ENCODE measurements at places on chromosomes 5 and 9.
A peak's percentile ranks its signal among the peaks of the same experiment; 100 is the strongest.

- H3K4me3 ChIP-seq = 0 out of 2 replicates have a peak overlapping the region, but pooled peaks have one; percentile 1
- H3K27me3 ChIP-seq = no peaks in the 10 kb centered on the region
- peaks cover 70% of the 10 kb centered on the region for H3K4me1 ChIP-seq
- DNase-seq = peak; percentile 83
- H3K36me3 ChIP-seq = no peaks in the 10 kb centered on the region
- peak overlapping the region; percentile 91 for H3K27ac ChIP-seq
Measured at GRCh38 chr5:92944903-92945604, 636.0 kb downstream of the NR2F1-AS1 start.

- DNase-seq = no peak
- no peaks in the 10 kb centered on the region for H3K36me3 ChIP-seq
- H3K4me3 ChIP-seq = no peak overlapping the region
- peaks cover 19% of the 10 kb centered on the region for H3K4me1 ChIP-seq
- no peak overlapping the region for H3K27ac ChIP-seq
- no peaks in the 10 kb centered on the region for H3K27me3 ChIP-seq
Measured at GRCh38 chr9:133998915-133999595, 6.9 kb upstream of the VAV2 start.

- H3K4me1 ChIP-seq = no peaks in the 10 kb centered on the region
- no peak for DNase-seq
- H3K27me3 ChIP-seq = no peaks in the 10 kb centered on the region
- H3K4me3 ChIP-seq = no peak overlapping the region
Measured at GRCh38 chr5:112127861-112128260, 291.2 kb downstream of the EPB41L4A start.

DNA sequence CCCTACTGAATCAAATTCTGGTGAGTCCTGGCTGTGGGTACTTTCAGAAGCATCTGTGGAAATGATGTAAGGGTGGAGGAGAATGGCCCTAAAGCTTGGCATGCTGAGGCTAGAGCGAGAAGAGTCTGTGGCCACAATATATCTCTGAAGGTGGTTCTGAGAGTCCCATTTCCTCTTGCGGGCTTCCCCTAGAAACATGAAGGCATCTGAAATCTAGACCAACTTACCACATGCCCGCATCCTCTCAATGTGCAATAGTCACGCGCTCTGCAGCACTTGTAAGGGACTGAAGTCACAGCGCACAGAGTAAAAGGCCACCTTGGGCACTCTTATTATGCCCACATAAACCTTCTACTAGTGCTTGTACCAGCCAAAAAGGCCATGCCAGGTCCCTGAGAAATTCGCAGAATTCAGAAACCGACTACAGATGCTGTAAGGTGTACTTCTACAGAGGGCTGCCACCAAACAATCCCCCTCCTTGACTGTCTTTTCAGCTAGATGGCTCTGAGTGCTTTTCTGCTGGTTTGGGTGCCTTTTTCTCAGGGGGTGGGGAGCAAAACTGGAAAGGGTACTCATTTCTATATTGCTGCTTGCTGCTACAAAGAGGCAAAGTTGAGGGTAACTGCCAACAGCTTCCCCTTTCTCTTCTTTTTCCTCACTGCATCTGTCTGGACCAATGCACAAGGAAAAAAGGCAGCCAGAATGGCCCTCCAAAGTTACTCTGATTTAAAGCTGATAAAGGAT, 107.3 kb downstream of the ZDHHC21 start:
- no peak overlapping the region for H3K4me3 ChIP-seq
- no peaks in the 10 kb centered on the region for H3K27me3 ChIP-seq
- no peaks in the 10 kb centered on the region for H3K4me1 ChIP-seq
- no peak overlapping the region for H3K27ac ChIP-seq
- no peak for DNase-seq
- H3K36me3 ChIP-seq = no peaks in the 10 kb centered on the region

DNA sequence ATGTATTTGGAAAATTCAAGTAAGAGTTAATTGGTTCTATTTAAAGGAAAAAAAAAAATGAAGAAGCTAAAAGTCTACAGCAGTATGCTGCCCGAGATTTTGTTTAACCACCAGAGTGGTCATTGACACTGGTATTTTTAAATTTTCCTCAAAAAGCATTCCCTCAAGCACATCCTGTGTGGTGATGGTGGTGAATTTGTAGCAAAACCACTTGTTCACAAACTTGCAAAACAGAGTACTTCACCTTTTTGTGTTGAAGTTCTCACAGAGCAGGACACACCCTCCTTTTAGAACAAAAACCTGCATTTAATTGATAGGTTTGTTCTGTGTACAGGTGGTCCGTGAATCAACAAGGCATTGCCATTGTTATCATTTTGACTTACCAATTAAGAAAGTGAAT, 374.2 kb downstream of the EFNA5 start:
- no peaks in the 10 kb centered on the region for H3K4me1 ChIP-seq
- H3K36me3 ChIP-seq = no peaks in the 10 kb centered on the region
- no peaks in the 10 kb centered on the region for H3K27me3 ChIP-seq
- H3K27ac ChIP-seq = no peak overlapping the region
- no peak for DNase-seq

GRCh38 chr5:109656829-109657228, 32.9 kb upstream of the MAN2A1 start:
- no peaks in the 10 kb centered on the region for H3K36me3 ChIP-seq
- no peaks in the 10 kb centered on the region for H3K4me1 ChIP-seq
- DNase-seq = no peak
- H3K27ac ChIP-seq = no peak overlapping the region
- no peaks in the 10 kb centered on the region for H3K27me3 ChIP-seq
- H3K4me3 ChIP-seq = no peak overlapping the region

DNA sequence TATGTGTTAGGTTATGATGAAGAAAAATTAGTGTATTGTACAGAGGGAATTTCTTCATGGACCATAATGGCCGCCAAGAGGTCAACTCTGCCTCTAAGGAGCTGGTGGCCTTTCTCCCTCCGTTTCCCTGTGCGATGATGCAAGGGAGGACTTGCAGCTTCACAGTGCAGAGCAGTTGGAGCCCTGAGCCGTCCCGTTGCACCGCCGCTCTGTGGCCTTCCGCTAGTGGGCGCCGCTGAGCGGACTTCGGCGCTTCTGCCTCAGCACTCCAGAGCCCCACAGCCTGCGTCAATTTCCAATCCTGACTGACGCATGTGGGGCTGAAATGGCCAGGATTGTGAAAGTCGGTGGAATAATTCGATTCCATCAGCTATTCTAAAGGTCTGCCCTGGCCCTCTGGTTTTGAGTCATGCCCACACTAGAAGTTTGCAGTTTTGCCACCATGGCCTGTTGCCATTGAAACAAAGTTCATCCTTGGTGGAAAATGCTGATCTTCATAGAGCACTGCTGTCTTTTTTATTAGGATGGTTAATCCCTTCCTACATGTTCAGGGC, 22.7 kb upstream of the LECT2 start:
- H3K4me1 ChIP-seq = peaks cover 43% of the 10 kb centered on the region
- H3K27ac ChIP-seq = no peak overlapping the region
- no peak for DNase-seq

GRCh38 chr5:56269216-56269927, 36.2 kb upstream of the ANKRD55 start:
- H3K4me1 ChIP-seq = peaks cover 34% of the 10 kb centered on the region
- peak; percentile 65 for DNase-seq
- H3K27ac ChIP-seq = no peak overlapping the region
- no peaks in the 10 kb centered on the region for H3K27me3 ChIP-seq

DNA sequence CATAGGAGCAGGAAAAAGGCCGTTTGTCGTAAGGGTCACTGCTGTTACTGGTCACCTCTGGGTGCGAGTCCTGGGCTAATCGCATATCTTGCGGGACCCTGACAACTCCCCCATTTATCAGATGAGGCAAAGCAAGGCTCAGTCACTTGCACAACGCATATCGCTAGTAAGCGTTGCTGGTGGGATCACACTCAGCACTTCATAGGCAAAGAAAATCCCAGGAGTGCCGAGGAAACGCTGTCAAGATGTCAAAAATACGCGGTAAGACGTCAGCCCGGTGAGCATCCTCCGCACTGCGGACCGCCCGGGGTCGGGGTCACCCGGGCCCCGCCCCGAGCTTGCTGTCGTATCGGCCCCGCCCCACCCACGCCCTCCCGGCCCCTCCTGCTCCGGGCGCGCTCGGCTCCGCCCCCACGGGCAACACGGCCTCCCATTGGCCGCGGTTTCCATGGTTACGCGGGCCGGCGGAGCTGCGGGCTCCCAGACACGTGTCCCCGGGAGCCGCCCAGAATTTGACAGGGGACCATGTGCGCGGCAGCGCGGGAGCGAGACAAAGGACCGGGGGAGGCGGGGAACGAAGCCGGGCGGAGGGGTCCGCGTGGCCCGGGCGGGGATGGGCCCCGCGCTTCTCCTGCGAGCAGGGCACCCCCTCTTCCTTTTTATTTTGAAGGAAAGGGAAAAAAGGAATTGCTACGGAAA, 80.2 kb upstream of the IER5L start:
- DNase-seq = peak; percentile 61
- no peak overlapping the region for H3K27ac ChIP-seq

DNA sequence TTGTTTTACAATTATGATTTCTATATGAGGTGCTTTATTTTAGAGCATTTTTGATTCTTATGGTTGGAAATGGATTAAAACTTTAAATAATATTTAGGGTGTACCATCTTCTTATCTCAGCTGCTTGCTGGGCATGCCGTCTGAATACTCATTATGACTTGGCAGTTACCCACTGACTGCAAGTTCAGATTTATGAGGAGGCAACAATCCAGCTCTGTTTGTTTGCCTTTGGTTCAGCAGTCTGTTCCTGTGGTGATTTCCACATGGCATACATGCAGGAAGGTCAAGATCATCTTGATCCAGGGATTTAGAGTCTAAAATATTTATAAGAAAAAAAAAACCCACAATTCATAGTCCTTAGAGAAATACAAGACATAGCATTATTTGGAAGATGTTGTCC, 1254.5 kb upstream of the NUDT12 start:
- no peaks in the 10 kb centered on the region for H3K27me3 ChIP-seq

GRCh38 chr9:126856326-126856877, 4.0 kb upstream of the ZBTB34 start:
- peaks cover 31% of the 10 kb centered on the region for H3K4me1 ChIP-seq
- no peak overlapping the region for H3K27ac ChIP-seq
- no peak for DNase-seq
- H3K4me3 ChIP-seq = no peak overlapping the region
- H3K36me3 ChIP-seq = no peaks in the 10 kb centered on the region
- H3K27me3 ChIP-seq = peaks cover 9% of the 10 kb centered on the region

DNA sequence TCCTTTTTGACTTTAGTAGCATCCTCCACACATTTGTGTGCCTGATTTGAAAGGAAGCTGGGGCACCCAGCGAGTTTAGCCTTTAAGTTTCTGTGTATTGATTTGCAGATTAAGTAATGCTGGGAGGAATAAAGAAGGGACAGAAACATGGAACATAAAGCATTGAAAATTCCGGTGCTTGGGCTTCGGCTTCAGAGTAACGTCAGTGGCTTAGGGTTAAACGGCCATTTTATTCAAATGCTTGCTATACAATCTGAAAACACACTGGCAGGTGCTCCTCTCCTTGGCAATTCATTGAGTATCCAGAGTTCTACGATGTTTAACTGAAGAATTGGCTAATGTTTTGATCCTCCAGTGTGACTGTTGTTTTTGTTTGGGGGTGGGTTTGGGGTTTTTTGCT, 58.0 kb upstream of the FSD1L start:
- H3K27ac ChIP-seq = no peak overlapping the region
- H3K27me3 ChIP-seq = no peaks in the 10 kb centered on the region
- H3K4me3 ChIP-seq = no peak overlapping the region
- H3K4me1 ChIP-seq = no peaks in the 10 kb centered on the region

DNA sequence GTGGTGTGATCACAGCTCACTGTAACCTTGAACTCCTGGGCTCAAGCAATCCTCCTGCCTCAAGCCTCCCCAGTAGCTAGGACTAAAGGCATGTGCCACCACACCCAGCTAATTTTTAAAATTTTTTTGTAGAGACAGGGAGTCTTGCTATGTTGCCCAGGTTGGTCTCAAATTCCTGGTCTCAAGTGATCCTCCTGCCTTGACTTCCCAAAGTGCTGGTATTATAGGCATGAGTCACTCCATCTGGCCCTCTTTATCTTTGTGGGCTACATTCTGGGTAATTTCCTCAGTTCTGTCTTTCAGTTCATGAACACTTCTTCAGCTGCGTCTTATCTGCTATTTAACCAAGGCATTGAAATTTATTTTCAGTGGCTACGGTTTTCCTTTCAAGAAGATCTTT, 196.6 kb upstream of the IER5L start:
- peaks cover 1% of the 10 kb centered on the region for H3K27me3 ChIP-seq
- no peaks in the 10 kb centered on the region for H3K36me3 ChIP-seq
- H3K4me1 ChIP-seq = no peaks in the 10 kb centered on the region
- no peak overlapping the region for H3K4me3 ChIP-seq

DNA sequence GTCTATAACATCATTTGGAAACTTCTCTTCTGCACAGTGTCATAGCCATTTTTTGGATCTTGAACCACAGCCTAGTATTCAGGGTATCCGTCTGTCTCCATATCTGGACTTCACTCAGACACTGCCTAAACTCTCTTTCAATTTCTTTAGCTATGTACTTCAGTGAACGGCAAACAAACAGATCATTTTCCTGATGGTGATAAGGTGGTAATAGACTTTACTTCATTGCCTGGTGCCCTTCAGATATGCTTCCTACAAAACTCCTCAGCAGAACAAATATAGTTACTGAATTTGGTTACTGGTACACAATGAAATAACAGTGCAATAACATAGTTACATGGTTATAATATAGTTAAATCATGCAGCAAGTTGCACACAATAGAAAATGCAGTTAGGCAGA, 348.2 kb downstream of the ZSWIM6 start:
- peaks cover 8% of the 10 kb centered on the region for H3K27me3 ChIP-seq
- H3K4me1 ChIP-seq = no peaks in the 10 kb centered on the region
- no peak overlapping the region for H3K4me3 ChIP-seq
- no peaks in the 10 kb centered on the region for H3K36me3 ChIP-seq

DNA sequence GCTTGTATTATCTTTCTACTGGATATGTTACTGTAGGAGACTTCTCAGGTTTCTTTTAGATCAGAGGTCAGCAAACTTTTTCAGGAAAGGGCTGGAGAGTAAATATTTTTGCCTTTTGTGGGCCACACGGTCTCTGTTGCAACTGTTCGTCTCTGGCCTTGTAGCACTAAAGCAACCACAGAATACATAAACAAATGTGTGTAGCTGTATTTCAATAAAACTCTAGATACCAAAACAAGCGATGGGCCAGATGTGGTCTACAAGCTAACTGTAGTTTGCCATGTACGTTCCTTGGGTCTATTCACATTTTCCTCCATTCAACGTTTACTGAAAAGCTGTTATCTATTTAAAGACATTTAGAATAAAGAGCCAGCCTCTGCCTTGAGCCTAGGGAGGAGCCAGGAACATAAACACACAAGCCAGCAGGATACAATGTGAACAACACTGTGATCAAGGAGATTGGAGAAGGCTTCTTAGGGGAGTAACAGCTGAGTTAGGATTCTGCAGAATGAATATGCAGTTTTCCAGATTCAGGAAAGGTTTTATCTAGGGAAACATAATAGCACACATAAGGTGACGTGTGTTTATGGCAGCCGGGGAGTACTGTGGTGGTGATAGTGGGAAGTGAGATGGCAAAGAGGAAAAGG, 33.0 kb upstream of the HOMER1 start:
- H3K36me3 ChIP-seq = no peaks in the 10 kb centered on the region
- H3K27ac ChIP-seq = peak overlapping the region; percentile 70
- H3K4me1 ChIP-seq = peaks cover 60% of the 10 kb centered on the region
- H3K4me3 ChIP-seq = peak overlapping the region; percentile 46
- no peaks in the 10 kb centered on the region for H3K27me3 ChIP-seq
- peak; percentile 82 for DNase-seq
